ELR (cell line): ENCODE measurements at places on chromosomes 5 and 9.
A peak's percentile ranks its signal among the peaks of the same experiment; 100 is the strongest.

DNA sequence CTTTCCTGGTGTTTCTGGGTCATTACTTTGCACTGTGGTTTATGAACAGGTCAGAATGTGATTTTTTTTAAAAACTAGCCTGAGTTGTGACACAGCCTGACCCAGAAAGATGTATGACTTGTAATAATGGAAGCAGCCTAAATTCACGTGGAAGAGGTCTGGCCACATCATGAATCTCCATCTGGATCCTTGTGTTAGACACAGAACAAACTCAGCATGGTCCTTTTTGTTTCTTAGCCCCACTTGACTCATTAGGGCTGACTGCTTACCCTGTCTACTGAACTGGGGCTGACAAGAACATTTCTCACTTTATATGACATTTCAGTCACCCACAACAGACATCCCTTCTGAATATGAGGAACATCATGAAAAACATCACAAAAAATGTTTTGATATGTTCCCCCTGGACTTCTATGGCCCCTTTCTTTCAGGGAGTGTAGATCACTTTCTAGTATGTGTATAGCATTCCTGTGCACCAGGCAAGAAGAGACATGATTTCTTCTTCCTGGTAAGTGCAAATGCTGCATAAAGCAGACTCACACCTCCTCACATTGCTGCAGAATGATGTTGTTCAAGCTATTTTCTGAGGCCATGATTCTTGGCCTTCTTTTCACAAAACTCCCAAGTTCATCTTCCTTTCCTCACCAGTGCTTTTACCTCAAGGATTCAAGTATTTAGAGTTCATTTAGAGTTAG, 52.3 kb downstream of the ZNF622 start:
- DNase-seq, result no peak

DNA sequence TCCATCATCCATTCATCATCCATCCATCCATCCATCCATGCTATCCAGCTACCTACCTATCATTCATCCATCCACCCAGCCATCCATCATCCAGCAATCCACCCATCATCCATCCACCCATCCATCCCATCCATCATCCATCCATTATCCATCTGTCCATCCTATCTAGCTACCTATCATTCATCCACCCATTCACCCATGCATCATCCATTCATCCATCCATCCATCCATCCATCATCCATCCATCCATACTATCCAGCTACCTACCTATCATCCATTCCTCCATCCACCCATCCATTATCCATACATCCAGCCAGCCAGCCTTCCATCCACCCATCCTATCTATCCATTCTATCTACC, 26.3 kb downstream of the SLC6A3 start:
- DNase-seq, result no peak

DNA sequence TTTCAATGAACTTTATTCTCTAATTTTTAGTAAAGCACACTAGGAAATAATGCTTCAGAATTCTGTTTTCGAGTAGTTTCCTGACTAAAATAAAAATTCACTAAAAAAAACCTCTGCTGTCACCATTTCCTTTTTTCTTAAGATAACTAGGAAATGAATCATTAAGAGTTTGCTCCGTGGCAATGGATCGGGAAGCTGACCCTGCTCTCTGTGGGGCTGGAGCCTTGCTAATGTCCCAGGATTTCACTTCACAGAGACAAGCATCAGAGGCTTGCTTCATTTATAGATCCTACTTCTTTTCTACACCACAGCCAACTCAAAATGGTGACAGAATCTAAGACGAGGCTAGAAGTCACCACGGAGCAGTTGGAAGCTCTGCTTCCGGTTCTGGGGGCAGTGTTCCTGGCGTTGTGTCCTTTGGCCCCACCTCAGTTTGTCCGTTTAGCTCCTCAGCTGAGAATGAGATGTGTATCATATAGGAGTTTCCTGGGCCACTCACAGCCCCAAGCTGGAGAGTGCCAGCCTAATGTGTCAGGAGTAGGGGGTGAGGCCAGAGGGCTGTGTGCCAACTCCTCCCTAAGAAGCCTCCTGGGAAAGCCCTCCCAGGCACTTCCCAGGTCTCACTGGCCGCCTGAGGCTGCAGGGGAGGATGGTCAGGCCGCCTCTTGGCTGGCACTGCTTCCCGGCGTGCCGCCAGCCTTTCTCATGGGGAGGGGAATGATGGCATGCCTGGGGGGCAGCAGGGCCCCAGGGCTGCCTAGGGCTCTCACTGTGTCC, 19.6 kb downstream of the TENT4A start:
- peak; percentile 89 for DNase-seq

- DNase-seq, result no peak
Observed at GRCh38 chr9:8206720-8207119, 407.1 kb upstream of the DMAC1 start.

GRCh38 chr9:69572611-69573010, 99.6 kb downstream of the APBA1 start:
- DNase-seq, result peak; percentile 18

DNA sequence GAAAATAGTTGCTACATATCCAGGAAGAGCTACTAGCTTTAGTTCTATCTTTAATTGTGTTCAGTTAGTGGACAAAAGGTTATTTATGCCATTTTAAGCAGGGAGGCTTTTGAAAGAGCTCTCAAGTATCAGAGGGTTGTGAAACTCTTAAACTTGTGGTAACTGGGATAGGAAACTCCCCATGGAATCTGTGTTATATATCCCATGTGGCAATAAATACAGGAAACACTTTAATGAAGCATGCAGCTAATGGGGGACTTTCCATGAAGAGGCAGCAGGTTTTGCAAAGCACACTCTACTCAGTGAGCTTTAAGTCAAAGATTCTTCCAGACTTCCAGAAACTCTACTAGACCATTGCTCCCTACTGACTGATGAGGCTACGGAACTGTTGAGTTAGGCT, 805.0 kb upstream of the C9orf72 start:
- DNase-seq, result no peak

- DNase-seq, result peak; percentile 18
Observed at GRCh38 chr5:1312993-1313833, 18.3 kb upstream of the TERT start.

- DNase-seq, result no peak
Observed at GRCh38 chr5:58446024-58446423, 13.9 kb downstream of the PLK2 start.

- DNase-seq, result no peak
Observed at GRCh38 chr9:72888067-72888466, 64.8 kb downstream of the ALDH1A1 start.

DNA sequence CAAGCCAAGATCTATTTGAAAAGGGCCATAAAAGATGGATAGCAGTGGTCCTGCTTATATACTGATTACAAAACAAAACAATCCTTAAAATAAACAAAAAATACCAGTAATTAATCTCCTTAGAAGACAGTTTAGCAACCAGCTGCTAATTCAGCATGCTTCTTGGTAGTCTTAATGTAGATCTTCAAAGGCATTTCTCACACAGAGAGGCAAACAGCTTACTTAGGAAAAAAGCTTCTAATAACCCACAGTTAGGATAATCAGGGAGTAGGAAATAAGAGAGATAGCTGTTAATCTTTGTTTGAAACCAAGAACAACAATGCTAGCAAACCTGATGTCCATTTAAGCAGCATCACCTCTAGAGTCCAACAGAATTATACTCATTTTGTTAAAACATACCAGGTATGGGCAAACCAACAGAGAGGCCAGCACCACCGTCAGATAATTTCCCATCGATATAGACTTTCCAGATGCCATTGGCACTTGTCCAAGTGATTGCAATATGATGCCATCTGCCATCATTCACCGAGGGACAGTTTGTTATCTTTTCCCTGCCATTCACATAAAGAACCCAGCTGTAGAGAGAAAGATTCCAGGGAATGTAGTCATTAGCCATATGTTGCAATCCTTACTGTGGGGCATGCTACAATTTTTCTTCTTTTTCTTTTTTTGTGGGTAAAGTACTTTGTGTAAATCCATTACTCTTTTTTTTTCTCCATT, 105.6 kb upstream of the TXNDC8 start:
- peak; percentile 68 for DNase-seq

DNA sequence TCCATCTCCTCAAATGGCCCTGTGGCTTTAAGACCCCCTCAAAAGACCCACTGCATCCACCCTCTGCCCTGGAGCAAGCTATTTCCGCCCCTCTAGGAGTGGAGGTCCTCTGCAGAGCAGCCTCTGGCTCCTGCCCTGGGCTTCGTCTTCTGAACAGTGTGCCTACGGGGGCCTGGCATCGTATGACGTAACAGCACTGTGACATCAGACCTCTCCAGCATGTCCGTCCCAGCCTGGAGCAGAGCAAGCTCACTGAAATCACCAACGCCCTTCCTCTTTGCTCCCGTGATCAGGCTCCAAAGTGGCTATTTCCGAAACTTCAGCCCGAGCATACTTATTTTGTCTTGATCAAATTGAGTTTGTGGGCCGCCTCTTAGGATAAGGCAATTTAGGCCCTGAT, 69.1 kb upstream of the PTCH1 start:
- DNase-seq, result no peak

- no peak for DNase-seq
Observed at GRCh38 chr5:112303685-112304084, 115.4 kb downstream of the EPB41L4A start.
